Inflammatory macrophage treated with lipopolysaccharide for 1 hour (primary cell): ENCODE measurements at places on chromosomes 7 and 10.

DNA sequence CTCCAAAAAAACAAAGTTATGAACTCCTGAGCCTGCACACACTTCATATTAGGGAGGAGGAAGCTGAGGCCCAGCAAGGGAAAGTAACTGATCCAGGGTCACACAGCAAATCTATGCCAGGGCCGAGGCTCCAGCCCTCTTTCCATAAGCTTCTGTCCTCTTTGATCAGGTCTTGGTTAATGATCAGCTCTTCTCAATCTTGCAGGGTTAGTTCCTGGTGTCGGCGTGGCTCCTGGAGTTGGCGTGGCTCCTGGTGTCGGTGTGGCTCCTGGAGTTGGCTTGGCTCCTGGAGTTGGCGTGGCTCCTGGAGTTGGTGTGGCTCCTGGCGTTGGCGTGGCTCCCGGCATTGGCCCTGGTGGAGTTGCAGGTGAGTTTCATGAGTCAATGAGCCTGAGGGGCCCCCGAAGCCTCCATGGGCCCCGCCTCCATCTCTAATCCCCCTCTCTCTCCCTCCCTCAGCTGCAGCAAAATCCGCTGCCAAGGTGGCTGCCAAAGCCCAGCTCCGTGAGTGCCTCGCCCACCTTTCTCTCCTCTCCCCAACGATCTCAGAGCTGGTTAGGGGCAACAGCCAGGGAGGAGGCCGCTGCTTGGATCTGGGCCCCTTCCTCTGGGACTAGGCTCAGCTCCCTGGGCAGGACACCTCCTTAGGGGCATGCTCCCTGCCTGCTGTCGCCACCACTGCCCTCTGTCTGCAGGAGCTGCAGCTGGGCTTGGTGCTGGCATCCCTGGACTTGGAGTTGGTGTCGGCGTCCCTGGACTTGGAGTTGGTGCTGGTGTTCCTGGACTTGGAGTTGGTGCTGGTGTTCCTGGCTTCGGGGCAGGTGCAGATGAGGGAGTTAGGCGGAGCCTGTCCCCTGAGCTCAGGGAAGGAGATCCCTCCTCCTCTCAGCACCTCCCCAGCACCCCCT is 23.7 kb upstream of the LIMK1 start:
- no peak for DNase-seq

DNA sequence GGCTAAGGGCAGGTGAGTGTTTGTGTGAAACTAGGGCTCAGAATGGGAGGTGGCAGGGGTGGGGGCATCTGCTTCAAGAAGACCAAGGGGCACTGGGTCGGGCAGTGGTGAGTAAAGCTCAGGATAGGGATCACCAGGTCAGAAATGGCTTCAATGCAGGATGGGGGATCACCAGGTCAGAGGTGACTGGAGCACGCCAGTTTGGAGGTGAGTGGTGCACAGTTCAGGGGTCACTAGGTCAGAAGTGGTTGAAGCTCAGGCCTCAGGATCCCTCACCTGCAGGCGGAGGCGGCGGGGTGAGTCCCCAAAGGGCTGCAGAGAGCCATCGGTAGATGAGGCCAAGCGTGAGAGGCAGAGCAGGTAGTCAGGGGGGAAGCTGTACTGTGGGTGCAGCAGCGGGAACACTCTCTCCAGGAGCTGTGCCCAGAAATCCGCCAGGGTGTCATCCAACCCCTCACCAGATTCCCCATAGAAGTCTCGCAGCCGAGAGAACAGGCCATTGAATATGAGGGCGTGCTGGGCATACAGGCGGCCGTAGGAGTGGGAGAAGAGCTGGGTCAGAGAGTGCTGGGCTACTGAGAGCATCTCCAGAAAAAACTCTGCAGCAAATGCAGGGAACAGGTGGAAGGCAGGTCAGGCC is 1.8 kb downstream of the GPC2 start:
- DNase-seq = no peak

DNA sequence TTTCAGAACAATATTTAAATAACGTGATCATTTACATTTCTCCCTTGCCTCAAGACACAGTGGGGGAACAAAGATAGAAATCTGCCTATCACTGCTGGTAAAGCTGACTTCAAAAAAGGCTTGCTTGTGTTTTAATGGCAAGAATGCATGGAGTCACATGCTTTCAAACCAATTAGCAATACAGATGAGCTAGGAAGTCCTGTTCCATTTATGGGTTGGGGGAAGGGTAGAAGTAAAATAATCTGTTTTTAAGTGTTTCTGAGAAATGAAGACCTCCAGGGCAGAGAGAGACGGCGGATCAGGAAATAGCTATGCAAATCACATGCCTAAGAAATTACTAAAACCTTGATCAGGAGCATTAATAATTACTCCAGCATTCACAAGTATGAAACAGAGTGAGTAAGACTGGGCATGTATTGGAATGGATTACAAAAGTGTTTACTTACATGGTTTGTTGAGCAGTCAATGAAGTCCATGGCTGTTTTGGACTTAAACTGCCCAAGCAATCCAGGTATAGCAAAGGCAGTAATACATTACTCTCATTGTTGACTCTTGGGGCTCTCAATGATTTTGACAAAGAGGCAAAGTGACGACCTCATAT is 142.0 kb downstream of the ARID5B start:
- no peak for DNase-seq

- DNase-seq = no peak
These were observed 67.8 kb downstream of the ZNF365 start for GRCh38 chr10:62442006-62442405.

DNA sequence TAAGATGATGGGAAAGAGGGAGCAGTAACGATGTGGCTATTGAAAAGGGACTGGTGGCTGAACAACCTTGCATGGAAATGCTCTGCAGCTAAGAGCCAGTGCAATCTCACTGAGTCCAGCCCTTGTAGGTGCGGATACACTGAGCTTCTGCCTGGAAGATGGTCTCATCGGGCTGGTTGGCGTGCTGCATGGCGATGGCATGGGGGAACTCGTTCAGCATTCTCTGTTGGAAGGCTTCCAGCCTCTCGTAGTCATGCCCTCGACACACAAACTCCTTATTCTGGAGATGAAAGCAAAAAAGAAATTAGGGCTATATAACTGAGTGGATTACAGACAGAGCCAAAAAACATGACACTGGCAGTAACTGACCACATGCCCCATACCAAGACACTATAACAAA is 197.8 kb upstream of the IMMP2L start:
- no peak for DNase-seq

- no peak for DNase-seq
These were observed 427.0 kb downstream of the PHTF2 start for GRCh38 chr7:78225534-78225933.

DNA sequence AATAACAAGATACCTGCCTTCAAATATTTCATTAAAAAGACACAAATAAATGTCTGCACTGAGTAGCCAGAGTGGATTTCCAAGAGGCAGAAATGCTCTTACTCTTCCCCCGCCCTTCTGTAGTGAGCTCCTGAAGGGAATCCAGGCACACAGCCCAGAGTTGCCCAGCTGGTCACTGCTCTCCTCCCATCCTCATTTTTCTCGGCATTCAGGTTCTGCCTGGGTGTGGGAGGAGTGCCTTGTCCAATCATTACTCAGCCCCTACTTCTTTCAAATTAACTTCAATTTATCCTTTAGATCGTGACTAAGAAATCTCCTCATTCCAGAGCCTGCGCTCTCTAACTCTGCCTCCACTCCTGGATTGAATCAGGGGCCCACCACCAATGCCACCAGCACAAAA is 12.2 kb downstream of the CCDC6 start:
- no peak for DNase-seq

- no peak for DNase-seq
These were observed 75.1 kb upstream of the KIAA1217 start for GRCh38 chr10:24133835-24134234.

DNA sequence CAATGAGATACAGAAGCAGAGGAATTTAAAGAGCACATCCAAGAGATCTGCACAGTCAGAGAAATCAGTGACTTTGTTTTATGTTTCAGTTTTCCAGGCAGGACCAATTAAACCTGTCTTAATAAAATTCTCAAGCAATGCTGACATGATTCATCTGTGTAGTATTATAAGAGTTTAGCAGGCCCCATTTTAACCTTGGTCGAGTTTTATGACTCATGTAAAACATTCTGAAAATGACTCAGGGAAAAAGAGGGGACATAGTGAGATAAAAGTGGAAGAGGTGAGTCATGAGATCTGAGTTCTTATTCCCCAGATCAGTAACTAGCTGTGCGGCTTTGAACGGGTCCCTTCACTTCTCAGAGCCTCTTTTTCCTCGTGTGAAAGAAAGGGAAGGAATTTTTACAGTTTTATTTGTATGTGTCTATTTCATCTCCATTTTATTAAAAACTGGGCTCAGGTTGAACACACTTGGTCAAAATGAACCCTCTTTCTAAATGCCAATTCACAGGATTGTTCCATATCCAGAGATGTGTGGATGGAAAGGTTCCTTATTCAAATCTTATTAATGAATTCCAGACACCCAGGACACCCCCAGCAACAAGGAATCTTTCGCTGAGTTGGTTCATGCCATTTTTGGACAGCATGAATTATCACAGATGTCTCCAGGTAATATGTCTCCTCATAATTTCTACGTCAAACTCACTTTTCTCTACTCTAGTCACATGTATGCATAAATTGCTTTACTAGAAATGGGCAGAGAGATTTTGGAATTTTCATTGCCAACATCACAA is 143.2 kb downstream of the JAZF1 start:
- peak; percentile 60 for DNase-seq
